GM19239 (cell line): ENCODE measurements at places on chromosomes 5 and 9.

DNA sequence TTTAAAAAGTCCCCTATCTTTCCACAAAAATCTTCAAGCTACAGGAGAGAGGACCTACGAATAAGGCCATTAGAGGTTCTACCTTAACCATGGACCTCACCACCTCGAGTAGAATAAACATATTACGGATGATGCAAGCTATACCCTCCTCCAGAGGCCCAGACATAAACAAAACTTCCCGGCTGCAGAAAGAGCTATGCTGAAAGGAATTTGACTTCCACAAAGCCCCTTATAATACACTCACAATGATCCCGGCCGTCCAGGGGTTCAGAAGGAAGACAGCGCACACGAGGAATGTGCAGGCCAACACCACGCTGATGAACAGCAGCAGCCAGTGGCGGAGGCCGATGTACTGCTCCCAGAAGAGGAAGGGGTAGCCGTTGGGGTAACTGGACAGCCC, 59.0 kb downstream of the PTCH1 start:
- no peak for DNase-seq

- DNase-seq: no peak
Observed at GRCh38 chr9:88998503-88998902, 7.2 kb downstream of the S1PR3 start.

DNA sequence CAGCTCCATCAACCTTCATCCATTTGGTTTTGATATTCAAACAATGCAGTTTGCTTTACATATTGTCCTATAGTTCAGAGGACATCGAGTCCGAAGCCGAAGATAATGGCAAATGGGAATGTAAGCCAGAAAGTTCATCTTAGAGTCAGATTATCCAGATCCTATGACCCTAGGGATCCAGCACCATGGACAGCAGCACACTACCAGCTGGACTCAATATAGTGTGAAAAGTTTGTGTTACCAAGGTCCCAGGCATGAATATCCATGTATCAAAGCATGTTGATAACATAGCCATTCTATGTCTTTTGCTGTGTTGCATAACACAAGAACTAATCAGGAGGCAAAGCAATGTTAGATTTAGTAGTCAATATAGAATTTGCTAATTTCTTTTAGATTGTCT, 46.3 kb downstream of the FSTL4 start:
- DNase-seq: no peak

- no peak for DNase-seq
Observed at GRCh38 chr5:139895647-139896046, 100.0 kb downstream of the PSD2 start.

- DNase-seq: no peak
Observed at GRCh38 chr5:96220610-96221390, 212.2 kb downstream of the PCSK1 start.

GRCh38 chr9:104864675-104865104, 63.3 kb downstream of the ABCA1 start:
- no peak for DNase-seq

- DNase-seq: no peak
Observed at GRCh38 chr9:120510816-120511215, 69.2 kb downstream of the CDK5RAP2 start.

- no peak for DNase-seq
Observed at GRCh38 chr9:92637886-92638620, 31.9 kb downstream of the IPPK start.

DNA sequence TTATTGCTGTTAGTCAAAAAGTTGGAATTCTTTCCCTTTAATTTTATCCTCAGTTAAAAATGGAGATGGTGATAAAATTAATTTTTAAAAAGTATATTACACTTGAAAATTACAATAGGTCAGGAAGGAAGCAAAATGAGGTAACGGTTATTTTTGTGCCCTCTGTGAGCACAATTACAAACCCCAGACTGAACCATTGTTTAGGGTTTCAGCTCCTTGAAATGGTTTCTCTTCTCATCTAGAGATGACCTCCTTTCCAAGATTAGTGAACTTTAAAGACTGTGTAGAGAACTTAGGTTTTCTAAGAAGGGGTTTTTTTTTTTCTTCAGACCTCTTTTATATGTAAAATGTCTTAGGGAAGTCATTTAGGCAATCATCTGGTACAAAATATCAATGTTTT, 126.2 kb upstream of the CHD1 start:
- no peak for DNase-seq

DNA sequence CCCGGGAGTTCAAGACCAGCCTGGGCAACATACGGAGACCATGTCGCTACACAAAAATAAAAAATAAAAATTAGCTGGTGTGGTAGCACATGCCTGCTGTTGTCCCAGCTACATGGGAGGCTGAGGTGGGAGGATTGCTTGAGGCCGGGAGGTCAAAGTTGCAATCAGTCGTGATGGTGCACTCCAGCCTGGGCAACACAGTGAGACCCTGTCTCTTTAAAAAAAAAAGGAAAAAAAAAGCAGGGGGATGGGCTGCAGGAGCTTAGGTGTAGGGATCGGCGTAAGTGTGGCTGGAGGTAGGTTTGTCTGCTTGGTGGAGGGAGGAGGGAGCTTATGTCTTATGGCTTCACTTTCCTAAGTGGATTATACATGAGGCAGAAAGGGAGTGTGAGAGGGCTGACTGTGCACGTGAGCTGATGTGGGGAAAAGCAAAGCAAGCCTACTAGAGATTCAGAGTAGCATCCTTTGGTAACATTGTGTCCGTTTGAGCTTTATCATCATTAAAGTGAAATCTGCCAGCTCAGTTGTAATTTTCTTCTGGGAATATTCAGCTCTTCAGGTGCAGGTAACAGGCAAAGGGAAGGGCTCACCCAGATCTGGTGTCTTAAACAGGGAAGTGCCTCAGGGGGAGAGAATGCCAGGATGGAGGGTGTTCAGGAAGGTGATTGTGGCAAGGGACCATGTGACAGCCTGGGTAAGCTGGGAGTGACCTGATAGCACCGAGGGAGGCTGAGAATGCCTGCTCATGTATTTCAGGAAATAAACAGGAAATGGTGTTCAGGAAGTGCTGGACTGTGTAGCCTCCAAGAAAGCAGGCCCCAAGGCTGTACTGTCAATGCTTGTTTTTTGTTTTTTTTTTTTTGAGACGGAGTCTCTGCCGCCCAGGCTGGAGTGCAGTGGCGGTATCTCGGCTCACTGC, 17.6 kb upstream of the SETX start:
- no peak for DNase-seq

- no peak for DNase-seq
Observed at GRCh38 chr5:173592050-173592669, 24.3 kb downstream of the BOD1 start.

- DNase-seq: no peak
Observed at GRCh38 chr9:6680797-6681146, 35.2 kb upstream of the GLDC start.

GRCh38 chr5:154858972-154859871, 795 bp downstream of the CNOT8 start:
- DNase-seq: no peak

DNA sequence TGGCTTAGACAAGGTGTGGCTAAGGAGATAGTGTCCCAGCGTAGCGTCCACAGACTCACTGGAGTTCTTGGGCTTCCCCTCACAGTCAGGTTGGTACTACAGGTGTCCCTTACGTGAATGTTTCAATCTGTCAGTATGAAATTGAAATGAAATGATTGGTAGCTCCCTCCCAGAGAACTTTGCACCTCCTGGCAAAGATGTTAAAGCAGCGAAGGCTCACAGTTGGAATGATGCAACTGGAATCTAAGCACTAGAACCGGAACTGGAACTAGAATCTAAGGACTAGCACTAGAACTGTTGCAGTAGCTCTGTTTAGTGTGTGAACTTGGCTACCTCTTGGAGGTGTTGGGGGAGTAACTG, 1.1 kb downstream of the SLC31A1 start:
- no peak for DNase-seq

GRCh38 chr5:179907556-179908324, at the start of gene TBC1D9B:
TSS of gene TBC1D9B (minus strand) at chr5:179907897. CDS start at chr5:179907821, 76 bp downstream.
- DNase-seq: peak; percentile 89

GRCh38 chr9:107593224-107593870, 103.8 kb upstream of the KLF4 start:
- no peak for DNase-seq

DNA sequence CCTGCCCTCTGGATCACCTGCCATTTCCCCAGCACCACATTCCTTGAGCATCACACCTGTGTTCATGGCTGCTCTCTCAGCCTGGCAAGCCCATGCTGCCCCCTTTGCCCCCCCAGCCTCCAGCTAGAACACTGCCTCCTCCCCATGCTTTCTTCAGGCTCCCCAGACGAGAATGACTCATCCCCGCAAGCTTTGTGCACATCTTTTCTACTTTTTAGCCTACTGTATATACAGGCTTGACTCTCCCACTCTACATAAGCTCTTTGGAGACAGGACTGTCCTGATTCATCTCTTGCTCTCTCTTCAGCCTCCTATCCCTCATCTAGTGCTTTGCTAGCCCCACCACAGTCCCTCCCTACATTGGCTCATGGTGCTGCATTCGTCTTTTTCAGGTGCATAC, 19.9 kb upstream of the GLIPR2 start:
- DNase-seq: no peak

DNA sequence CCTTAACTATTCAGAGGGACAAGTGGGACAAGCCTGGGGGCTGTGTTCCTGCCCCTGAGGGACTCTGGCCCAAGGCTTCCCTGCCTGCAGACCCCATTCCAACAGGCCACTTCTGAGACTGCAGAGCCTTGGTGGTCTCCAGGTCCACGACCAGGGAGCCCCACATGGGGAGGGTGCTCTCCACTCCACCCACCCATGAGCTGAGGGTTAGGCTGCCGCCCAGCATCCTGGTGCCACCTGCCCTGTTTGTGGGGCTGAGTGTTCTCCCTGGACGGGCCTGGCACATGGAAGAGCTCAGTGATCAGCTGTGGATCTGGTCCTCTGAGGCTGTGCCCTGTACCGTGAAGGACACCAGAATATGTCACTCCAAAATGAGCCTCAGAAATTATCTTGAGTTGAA, 2.5 kb upstream of the ABO start:
- DNase-seq: no peak

DNA sequence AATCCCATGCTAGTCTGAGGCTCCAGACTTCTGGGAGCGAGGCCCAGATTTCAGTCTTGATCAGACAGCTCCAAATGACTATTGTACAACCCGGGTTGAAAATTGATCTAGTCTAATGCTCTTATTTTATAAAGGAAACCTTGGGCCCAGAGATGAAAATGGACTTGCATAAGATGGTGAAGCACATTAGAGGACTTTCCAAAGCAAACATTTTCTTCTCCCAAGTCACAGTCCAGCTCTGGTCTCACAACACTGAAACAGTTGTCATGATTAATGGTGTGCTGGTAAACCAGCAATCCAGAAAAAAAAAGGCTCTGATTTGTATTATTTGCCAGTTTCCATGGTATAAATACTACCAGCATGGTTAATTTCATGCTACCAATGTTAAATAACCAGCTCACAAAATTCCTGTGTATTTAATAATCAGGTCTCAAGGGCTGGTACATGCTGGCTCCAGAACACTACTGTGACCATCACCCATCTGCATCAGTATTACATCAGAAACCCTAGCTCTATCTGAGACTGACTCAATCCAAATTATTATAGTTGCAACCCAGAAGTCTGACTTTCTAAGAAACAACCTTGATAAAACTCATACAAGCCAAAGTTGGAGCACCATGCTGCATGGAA, 32.5 kb upstream of the ABLIM3 start:
- no peak for DNase-seq

GRCh38 chr5:87282269-87282668, 14.6 kb downstream of the RASA1 start:
- DNase-seq: no peak

GRCh38 chr5:122310889-122311288, 1.1 kb upstream of the SNCAIP start:
- no peak for DNase-seq

GRCh38 chr5:179387151-179388110, 42.2 kb upstream of the ADAMTS2 start:
- no peak for DNase-seq
